ENCODE measurements at places on chromosomes 1 and 21. TPM values are rescaled to one million over a fixed set of nuclear protein-coding genes. Genes with fewer than 3 reads are reported as not detected.

GRCh38 chr1:111990026-111990877 is 784 bp upstream of the KCND3 start:
- no peak for DNase-seq

LCE2A gene
- total RNA-seq = not detected

BCL2L15 gene
- not detected for total RNA-seq

DPT gene
- total RNA-seq = 12.3 TPM

UBXN10 gene
- not detected for total RNA-seq

ARPC5 gene
- total RNA-seq = 48.3 TPM

FAM229A gene
- 12.2 TPM for total RNA-seq

SRSF11 gene
- 81.0 TPM for total RNA-seq

DNA sequence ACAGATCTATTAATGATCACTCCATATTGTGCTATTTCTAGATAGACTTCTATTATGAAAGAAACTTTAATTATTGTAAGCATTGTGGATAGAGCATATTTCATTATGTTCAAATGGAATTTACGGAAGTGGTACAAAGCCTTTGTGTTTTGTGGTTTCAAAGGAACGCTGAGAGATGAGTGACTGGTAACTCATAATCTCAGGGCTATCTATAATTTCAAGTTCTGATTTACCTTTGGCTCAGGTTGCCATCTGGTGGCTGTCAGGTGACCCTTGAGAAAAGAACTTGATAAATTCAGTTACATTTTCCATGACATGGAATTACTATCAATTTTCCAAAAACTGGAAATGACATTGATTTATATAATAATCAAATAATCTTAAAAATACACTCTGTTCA is 12.2 kb downstream of the NTNG1 start:
- DNase-seq = no peak

DNA sequence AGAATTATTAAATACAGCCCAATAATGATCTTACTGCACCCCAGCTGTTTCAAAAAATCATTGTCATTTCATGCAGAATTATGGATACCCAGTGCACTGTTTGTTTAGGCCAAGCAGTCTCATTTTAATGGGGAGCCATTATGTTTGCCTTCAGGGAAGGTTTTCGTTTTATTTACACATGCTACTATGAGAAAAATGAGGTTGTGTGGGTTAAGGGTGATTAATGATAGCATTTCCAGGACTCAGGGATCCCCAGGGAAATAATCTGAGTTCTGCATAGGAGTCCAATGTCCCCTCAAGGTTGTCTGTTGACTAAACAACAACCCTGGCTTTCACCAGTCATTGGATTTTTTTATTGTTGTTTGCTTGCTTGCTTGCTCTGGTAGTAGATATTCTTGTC is 71.0 kb upstream of the ZP4 start:
- DNase-seq = no peak

SUSD4 gene
- not detected for total RNA-seq

GRCh38 chr1:213820362-213821149 is 167.2 kb upstream of the PROX1 start:
- no peak for DNase-seq

DNA sequence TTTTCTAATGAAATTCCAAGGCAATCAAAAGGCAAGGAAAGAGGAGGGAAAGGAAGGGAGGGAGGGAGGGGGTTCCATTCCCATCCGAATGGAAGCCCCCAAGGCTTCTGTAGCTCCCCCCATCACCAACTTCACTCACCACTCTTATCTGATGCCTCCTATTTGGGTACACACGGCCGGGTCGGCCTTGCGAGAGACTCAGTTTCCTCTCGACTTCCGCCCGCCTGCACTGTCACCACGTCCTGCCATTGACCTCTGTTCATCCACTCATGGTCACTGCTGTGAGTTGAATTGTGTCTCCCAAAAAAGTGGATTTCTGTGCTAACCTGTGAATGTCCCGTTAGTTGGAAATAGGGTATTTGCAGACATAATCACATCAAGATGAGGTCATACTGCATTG is 11.2 kb downstream of the PDE9A start:
- DNase-seq = no peak

- DNase-seq = no peak
These were observed 23.9 kb downstream of the GNAT2 start for GRCh38 chr1:109595531-109595930.

- DNase-seq = no peak
These were observed 4.5 kb downstream of the E2F2 start for GRCh38 chr1:23526329-23527041.

NPL gene
- 2.1 TPM for total RNA-seq

LDLRAD1 gene
- not detected for total RNA-seq

DNA sequence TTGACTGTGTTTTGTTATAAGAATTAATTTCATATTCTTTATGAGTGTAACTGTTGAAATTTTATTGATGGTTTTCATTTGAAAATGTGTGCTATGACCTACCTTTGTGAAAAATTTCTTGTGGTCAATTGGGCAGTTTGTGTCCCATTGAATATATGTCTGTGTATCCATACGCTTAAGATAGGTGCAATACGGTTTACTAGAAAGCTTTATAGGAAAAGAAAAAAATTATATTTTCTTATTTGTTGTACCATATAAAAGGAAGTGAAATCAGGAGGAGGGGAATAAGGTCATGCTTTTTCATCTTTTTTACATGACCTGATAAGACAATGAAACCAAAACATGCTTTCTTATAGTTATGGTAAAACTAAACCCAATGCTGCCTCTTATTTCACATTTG is 807.7 kb downstream of the USP25 start:
- DNase-seq = no peak

GPR25 gene
- not detected for total RNA-seq

UTS2 gene
- not detected for total RNA-seq

DNA sequence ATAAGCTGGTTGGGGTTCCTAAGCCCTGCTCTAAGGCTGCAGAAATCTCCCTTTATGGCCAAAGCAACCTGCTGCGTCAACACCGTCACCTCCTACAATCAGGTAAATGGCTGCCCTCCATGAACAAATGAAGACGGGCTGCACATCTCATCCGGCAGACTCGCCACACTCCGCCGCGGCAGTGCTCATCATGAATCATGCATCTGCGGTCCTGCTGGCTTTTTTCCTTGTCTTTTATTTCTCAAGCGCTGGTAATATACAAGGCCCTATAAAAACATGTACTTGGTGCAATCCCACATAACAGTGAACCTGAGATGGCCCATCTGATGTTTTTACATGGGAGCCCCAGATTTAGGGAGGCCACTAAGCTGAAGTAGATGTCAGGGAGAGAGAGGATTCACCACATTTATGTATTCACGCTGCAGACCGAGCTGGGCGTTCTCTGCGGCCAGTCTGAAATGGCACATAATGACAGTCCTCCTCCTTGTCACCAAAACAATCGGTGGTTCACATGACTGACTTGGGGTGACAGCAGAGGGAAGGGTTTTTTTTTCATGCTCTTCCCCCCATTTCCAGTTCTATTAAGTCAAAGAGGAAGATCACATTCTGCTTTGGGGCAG is 91.6 kb downstream of the KAZN start:
- DNase-seq = no peak

DNA sequence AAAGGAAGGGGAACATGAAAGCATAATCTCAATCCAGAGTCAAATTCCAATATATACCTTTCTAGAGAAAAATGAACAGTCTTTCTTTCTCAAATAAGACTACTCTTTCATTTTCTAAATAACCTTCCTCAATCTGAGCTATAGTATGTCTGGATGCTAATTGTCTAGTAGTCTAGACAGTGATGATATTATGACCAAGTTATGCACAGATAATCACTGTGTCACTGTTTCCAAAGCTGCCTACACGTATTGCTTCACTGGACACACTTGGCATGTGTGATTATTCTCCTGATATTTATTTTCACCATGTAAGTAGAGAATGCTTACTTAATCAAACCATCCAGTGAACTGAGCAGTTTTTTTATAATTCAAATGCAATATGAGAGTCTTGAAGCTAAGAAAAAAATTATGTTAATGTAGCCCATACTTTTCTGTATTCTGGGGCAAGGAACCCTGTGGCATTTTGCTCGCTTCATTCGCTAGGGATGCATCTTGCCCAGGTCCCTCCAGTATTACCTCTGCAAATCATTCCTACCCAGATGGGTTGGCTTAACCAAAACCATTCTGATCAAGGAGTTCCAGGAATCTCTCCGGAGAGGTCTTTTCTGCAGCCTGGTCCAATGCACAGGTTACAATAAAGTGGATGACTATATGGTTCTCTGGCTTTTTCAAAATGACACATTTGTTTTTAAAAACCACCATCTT is 303.1 kb upstream of the RUNX1 start:
- DNase-seq = no peak

- no peak for DNase-seq
These were observed 26.5 kb downstream of the NFYC start for GRCh38 chr1:40717955-40718354.

FAM72C gene
- 1.2 TPM for total RNA-seq

DNA sequence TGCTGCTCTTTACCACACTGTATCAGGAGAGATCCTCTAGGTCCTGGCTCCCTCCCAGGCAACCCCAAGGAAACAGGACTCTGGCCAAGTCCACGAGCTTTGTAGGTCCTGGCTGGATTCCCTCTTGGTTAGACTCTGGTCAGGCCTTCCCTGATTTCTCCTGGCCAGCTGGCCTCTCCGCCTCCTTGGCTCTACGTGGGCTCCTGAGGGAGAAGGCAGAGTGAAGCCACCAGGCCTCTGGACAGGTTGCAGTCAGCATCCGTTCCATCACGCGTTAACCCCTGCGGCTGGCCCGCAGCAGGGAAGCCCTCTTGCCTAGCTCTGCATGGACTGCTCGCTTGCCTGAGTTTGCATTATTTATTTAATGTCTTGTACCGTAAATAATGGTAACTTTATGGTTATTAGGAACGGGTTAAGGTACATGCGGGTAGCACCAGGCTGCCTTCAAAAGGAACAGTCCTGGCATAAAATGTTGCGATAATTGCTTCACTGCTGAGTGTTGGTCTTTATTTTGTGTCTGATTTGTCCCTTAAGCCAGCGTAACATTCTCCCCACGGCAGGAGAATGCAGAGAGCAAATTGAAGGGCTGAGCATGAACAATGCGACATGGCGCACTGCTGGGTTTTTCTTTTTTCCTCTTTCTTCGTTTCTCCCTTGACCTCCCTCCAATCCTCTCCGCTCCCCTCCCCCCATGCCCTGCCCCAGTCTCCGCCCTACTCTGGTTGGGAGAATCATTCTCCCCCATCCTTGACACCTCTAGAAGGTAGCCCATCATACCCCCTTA is 100.3 kb downstream of the RNF220 start:
- DNase-seq = no peak

MCOLN2 gene
- not detected for total RNA-seq

- no peak for DNase-seq
These were observed 5.5 kb downstream of the KLHDC7A start for GRCh38 chr1:18486195-18486594.

DISP3 gene
- not detected for total RNA-seq

CDKN2C gene
- total RNA-seq = 2.4 TPM

- DNase-seq = no peak
These were observed 89.7 kb downstream of the BCAR3 start for GRCh38 chr1:93591676-93592550.

IFI44 gene
- total RNA-seq = 5.9 TPM

SLC2A5 gene
- total RNA-seq = 13.9 TPM

GRCh38 chr21:31145274-31145673 is 107.0 kb upstream of the KRTAP19-8 start:
- DNase-seq = no peak

NBPF6 gene
- total RNA-seq = not detected
